Glomerular endothelial cell (primary cell): ENCODE measurements at places on chromosomes 16 and 17. TPM values are rescaled to one million over a fixed set of nuclear protein-coding genes. Genes with fewer than 3 reads are reported as not detected.

The RNF166 gene
- 27.3 and 36.0 TPM in 2 replicates for total RNA-seq

The NME4 gene
- total RNA-seq, result 147 and 203 TPM in 2 replicates

The SLFN5 gene
- total RNA-seq, result 34.3 and 35.3 TPM in 2 replicates

The NF1 gene
- 28.3 and 48.1 TPM in 2 replicates for total RNA-seq

The CACNG3 gene
- not detected in 2 replicates for total RNA-seq

The VASN gene
- 5.7 and 6.8 TPM in 2 replicates for total RNA-seq

The PDF gene
- total RNA-seq, result 22.2 and 24.4 TPM in 2 replicates

The RAB26 gene
- total RNA-seq, result 0.48 and 1.3 TPM in 2 replicates

The DOC2A gene
- total RNA-seq, result 0.06 and 0.10 TPM in 2 replicates

The PAM16 gene
- 35.3 and 57.8 TPM in 2 replicates for total RNA-seq

The ZNF385C gene
- not detected in 2 replicates for total RNA-seq

The GAS2L2 gene
- total RNA-seq, result not detected in 2 replicates

The IGSF6 gene
- total RNA-seq, result not detected in 2 replicates

The NAA38 gene
- total RNA-seq, result 96.0 and 138 TPM in 2 replicates

The PIRT gene
- not detected in 2 replicates for total RNA-seq

The HBZ gene
- total RNA-seq, result not detected in 2 replicates
